Dorsolateral prefrontal cortex (tissue), 122 donors: ENCODE measurements at places on chromosomes 16 and 17.

- DNase-seq = peak; percentile 88
Observed at GRCh38 chr17:40340880-40341807, 23.4 kb downstream of the GJD3 start.

- DNase-seq = no peak
Observed at GRCh38 chr16:85637808-85638647, 24.9 kb downstream of the GSE1 start.

GRCh38 chr17:27889711-27890251 is 3.4 kb downstream of the LYRM9 start:
- DNase-seq = no peak

DNA sequence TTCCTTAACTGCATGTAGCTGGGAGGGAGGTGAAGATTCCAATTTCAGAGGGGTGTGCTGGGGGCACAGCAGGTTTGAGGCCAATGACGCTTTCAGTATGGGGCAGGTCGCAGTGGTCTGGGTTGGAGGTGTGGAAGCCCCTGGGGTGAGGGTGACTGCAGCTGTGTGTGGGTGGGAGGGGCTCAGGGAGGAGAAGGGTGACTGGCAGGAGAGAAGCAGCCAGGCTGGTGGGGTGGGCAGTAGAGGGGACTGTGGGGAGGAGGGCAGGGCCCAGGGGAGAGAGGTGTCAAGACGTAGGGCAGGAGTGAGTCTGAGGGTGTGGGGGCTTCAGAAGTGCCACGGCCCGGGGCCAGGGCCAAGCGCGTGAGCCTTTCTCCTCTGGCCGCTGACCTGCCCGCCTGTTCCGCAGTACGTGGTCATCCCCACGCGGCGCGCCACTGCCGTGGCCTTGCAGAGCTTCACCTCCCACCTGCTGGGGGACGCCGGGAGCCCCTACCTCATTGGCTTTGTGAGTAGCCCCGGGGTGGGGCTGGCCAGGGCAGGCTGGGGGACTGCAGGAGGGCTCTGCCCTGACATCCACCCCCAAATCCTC is 19.4 kb downstream of the MYBBP1A start:
- no peak for DNase-seq

DNA sequence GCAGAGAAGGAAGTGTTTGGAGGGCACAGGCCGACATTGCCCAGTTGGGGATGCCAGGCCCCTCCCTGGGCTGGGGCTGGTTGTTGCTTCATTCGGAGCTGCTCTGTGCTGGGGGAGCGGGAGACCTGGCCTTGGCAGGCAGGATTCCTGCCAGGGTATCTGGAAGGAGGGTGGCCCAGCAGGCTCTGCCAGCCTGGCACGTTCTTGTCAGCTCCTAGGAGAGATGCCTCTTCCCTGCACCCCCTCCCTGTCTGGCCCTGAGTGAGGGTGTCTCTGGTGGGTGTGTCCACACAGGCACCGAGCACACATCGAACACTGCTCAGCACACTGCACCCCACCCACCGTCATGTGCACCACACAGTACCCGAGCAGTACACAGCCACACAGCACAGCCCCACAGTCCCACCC is 35.2 kb downstream of the ARHGAP23 start:
- DNase-seq = no peak

- no peak for DNase-seq
Observed at GRCh38 chr17:2977157-2977556, 86.2 kb downstream of the OR1D5 start.
